ENCODE measurements at places on chromosomes 6 and 20.

- no peak for DNase-seq
Observed at GRCh38 chr6:71114986-71115385, 158.1 kb upstream of the B3GAT2 start.

- DNase-seq: no peak
Observed at GRCh38 chr20:42098418-42098817, 480.2 kb upstream of the CHD6 start.

GRCh38 chr20:42611889-42612837 is 577.5 kb downstream of the PTPRT start:
- no peak for DNase-seq

GRCh38 chr6:17423026-17423425 is 29.6 kb downstream of the CAP2 start:
- no peak for DNase-seq

- DNase-seq: no peak
Observed at GRCh38 chr6:43199912-43200311, 17.9 kb downstream of the CUL9 start.

DNA sequence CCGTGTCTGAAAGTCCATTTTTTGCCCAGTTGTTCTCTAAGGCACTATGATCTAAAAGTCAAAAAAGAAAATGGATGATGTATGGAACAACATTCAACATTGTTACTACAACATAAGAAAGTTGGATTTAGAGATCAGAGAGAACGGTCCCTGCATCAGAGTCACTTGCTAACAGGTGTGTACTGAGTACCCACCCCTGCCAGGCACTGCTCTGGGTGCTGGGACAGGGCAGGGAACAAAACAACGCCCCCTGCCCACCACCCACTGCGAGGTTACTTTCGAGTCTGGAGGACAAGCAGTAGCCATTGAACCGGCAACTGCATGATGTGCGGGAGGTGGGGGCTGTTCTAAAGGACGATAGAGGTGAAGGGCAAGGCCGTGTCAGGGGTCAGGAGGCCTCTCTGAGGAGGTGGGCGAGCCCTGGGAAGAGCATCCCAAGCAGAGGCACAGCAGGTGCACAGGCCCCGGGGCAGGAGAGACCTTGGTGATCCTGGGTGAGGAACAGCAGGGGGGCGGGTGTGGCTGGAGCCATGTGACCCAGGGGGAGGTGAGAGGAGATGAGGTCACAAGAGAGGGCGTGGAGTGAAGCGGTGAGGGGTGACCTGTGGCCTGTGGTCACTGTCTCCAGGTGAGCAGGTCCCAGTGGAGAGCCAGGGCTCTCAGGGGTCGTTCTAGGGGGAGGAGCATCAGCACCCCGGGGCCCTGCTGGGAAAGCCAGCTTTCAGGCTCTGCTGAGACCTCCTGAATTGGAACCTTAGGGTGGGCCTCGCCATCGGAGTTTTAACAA is 197.5 kb upstream of the SULF2 start:
- DNase-seq: no peak

GRCh38 chr6:115887891-115888290 is 172.8 kb downstream of the FRK start:
- no peak for DNase-seq

GRCh38 chr6:82270881-82271635 is 23.5 kb upstream of the IBTK start:
- no peak for DNase-seq

Data from LNCaP clone FGC (cell line).